ENCODE measurements at places on chromosomes 7 and 10. TPM values are rescaled to one million over a fixed set of nuclear protein-coding genes. Genes with fewer than 3 reads are reported as not detected.

DNA sequence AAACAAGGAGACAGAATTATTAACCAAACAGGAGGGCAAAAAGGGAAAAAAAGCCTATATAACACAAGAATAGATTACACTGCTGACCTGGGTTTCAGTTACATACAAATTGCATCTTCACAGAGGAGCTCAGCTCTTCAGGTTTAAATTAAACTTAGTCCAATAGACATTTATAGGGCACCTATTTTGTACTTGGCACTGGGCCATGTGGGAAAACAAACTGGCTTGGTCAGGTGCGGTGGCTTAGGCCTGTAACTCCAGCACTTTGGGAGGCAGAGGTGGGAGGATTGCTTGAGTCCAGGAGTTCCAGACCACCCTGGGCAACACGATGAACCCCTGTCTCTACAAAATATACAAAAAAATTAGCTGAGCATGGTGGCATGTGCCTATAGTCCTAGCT, 62.3 kb upstream of the CCDC6 start:
- no peaks in the 10 kb centered on the region for H3K27me3 ChIP-seq
- peaks cover 12% of the 10 kb centered on the region for H3K4me1 ChIP-seq
- DNase-seq, result no peak
- no peak overlapping the region for H3K27ac ChIP-seq

- no peak for DNase-seq
- H3K27me3 ChIP-seq, result no peaks in the 10 kb centered on the region
- no peak overlapping the region for H3K4me3 ChIP-seq
- H3K4me1 ChIP-seq, result no peaks in the 10 kb centered on the region
- H3K27ac ChIP-seq, result no peak overlapping the region
- no peaks in the 10 kb centered on the region for H3K36me3 ChIP-seq
Measured at GRCh38 chr7:7672545-7673239, 32.1 kb downstream of the UMAD1 start.

The SPDYE5 gene
- total RNA-seq, result not detected

DNA sequence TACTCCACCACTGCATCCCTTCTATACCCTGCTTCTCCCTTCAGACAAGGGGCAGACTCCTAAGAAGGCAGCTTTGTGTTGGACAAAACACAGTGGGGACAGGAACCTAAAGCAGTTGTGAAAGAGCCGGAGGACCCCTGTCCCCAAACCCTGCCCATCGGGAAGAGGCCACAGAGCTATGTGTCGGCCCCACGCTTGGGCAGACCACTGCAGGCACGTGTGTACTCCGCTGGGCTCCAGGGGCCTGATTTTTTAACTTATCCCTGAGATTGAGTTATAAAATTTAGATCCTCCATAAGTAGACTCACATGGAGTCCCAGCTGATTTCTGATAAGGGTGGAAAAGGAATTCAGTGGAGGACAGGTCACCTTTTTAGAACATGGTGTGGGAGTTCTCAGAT, 310.5 kb downstream of the ADARB2 start:
- H3K4me3 ChIP-seq, result no peak overlapping the region
- H3K27me3 ChIP-seq, result no peaks in the 10 kb centered on the region
- H3K36me3 ChIP-seq, result no peaks in the 10 kb centered on the region
- no peak for DNase-seq

The FGL2 gene
- 1.4 TPM for total RNA-seq

- DNase-seq, result no peak
- H3K36me3 ChIP-seq, result no peaks in the 10 kb centered on the region
- no peak overlapping the region for H3K4me3 ChIP-seq
- peaks cover 39% of the 10 kb centered on the region for H3K4me1 ChIP-seq
- H3K27me3 ChIP-seq, result peaks cover 4% of the 10 kb centered on the region
Measured at GRCh38 chr7:66741-67140, 125.6 kb upstream of the FAM20C start.

GRCh38 chr7:3960050-3960763, 659.2 kb downstream of the SDK1 start:
- H3K4me3 ChIP-seq, result no peak overlapping the region
- peaks cover 26% of the 10 kb centered on the region for H3K4me1 ChIP-seq
- H3K27ac ChIP-seq, result no peak overlapping the region
- no peak for DNase-seq
- no peaks in the 10 kb centered on the region for H3K27me3 ChIP-seq

The ABCC2 gene
- total RNA-seq, result 0.61 TPM

The SLC35G1 gene
- total RNA-seq, result 3.5 TPM

DNA sequence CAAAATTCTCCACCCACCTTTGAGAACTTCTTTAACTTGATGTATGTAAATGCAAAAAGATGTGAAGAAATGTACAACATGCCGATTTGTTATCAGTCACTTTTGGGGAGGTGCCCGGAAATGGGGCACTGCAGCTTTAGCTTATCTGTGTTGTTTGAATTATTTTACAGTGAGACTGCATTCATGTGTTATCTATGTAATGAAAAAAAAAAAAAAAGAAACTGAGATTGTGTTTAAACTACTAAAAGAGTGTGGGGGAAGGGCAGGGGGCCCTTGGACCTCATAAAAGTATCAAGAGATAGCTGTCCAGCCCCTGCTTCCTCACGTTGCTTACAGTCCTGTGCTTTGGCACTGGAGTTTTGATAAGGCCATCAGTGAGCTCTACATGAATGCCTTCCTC, 259.4 kb downstream of the STK31 start:
- no peaks in the 10 kb centered on the region for H3K27me3 ChIP-seq
- H3K4me3 ChIP-seq, result no peak overlapping the region
- no peaks in the 10 kb centered on the region for H3K36me3 ChIP-seq
- H3K27ac ChIP-seq, result no peak overlapping the region
- DNase-seq, result no peak

- no peak for DNase-seq
- H3K27ac ChIP-seq, result no peak overlapping the region
- H3K4me1 ChIP-seq, result peaks cover 4% of the 10 kb centered on the region
- no peak overlapping the region for H3K4me3 ChIP-seq
Measured at GRCh38 chr7:117015258-117016184, 62.2 kb downstream of the ST7 start.
